ENCODE measurements at places on chromosomes 12 and 14. TPM values are rescaled to one million over a fixed set of nuclear protein-coding genes. Genes with fewer than 3 reads are reported as not detected.

Gene FNTB
- total RNA-seq = 15.3 TPM

Gene RDH5
- total RNA-seq = 2.3 TPM

Gene ATL1
- 6.0 TPM for total RNA-seq

Gene RNF212B
- total RNA-seq = not detected

Gene RPS6KL1
- 2.1 TPM for total RNA-seq

Gene SIX1
- not detected for total RNA-seq

Gene TMEM117
- total RNA-seq = 23.0 TPM

Gene OR4K1
- not detected for total RNA-seq

Gene VDR
- total RNA-seq = 13.6 TPM

Gene ANO2
- total RNA-seq = 0.39 TPM

Gene ENTPD5
- total RNA-seq = 11.0 TPM

Gene AQP2
- not detected for total RNA-seq

Gene SLC10A1
- total RNA-seq = not detected

Gene HOXC12
- not detected for total RNA-seq

Gene TAS2R8
- not detected for total RNA-seq

Gene KMT2D
- total RNA-seq = 32.1 TPM

Gene PPP1R1A
- total RNA-seq = not detected

Gene TAS2R9
- not detected for total RNA-seq

Gene RITA1
- 11.4 TPM for total RNA-seq

Gene ARHGEF25
- 22.4 TPM for total RNA-seq

Gene GUCY2C
- 0.11 TPM for total RNA-seq

Gene FOXN4
- not detected for total RNA-seq

Gene COL2A1
- total RNA-seq = 1.5 TPM

Gene TPPP2
- total RNA-seq = not detected

Gene TAS2R13
- total RNA-seq = 1.5 TPM

Gene GLT8D2
- 29.4 TPM for total RNA-seq

Gene HHIPL1
- total RNA-seq = 7.5 TPM

Gene PTPN6
- total RNA-seq = 21.2 TPM

Gene NPFF
- total RNA-seq = not detected

Gene ATF1
- total RNA-seq = 30.7 TPM

Gene EIF2S3B
- 1.2 TPM for total RNA-seq

Gene ZNF605
- 11.3 TPM for total RNA-seq

Gene RNASE1
- total RNA-seq = 0.39 TPM

Gene CACNB3
- 22.0 TPM for total RNA-seq

Gene KRT77
- not detected for total RNA-seq

Gene ST8SIA1
- not detected for total RNA-seq

Gene RNASE7
- not detected for total RNA-seq

Gene MSRB3
- 15.9 TPM for total RNA-seq

Gene ADAM20
- total RNA-seq = 1.5 TPM

Gene CSRP2
- 47.9 TPM for total RNA-seq

Gene KLHDC1
- 9.8 TPM for total RNA-seq

Gene MAP4K5
- total RNA-seq = 48.7 TPM

Gene SINHCAF
- 37.3 TPM for total RNA-seq

Gene PRB2
- total RNA-seq = not detected

Gene KCNH5
- total RNA-seq = 1.2 TPM

Gene NCAPD2
- 34.5 TPM for total RNA-seq

Gene CFAP54
- total RNA-seq = 0.43 TPM

Gene ABCC9
- total RNA-seq = 0.11 TPM

Gene OR6J1
- total RNA-seq = not detected

Measured in placental epithelial cell (primary cell).